ENCODE measurements at places on chromosomes 12 and 14.

DNA sequence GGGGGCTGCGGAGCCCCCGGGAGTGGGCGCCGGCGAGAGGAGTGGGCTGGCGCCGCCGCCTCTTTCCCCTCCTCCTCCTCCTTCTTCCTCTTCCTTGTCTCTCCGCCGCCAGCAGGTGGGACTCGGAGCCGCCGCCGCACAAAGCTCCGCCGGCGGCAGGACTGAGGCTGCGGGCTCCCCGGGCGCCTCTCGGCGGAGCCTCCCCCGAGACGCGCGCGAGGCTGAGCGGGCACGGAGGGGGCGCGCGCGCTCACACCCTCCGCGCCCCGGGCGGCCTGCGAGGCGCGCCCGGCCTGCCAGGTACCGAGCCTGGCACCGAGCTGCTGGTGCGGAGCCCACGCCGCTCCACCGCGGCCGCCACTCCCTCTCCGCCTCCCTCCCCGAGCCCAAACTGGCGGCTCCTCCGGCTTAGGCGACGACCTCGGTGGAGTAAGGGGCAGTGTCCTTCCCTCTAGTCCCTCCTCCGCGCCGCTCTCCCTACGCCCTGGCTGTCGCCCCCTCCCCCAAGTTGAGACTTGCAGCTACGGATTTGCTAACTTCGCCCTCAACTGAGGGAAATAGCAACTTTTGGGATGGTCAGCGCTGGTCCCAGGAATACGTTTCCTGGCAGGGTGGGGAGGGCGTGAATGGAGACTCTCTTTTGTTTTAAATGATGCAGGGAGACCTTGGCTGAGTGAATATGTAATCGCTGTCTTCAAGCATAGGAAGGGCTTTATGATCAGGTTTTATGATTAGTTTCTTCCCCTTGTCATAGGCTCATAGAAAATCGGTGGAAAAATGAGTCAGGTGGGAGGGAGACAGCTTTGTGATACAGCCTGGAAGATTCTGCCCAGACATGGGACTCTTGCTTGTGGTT lies 199.5 kb upstream of the CAND1 start:
- DNase-seq, result no peak

DNA sequence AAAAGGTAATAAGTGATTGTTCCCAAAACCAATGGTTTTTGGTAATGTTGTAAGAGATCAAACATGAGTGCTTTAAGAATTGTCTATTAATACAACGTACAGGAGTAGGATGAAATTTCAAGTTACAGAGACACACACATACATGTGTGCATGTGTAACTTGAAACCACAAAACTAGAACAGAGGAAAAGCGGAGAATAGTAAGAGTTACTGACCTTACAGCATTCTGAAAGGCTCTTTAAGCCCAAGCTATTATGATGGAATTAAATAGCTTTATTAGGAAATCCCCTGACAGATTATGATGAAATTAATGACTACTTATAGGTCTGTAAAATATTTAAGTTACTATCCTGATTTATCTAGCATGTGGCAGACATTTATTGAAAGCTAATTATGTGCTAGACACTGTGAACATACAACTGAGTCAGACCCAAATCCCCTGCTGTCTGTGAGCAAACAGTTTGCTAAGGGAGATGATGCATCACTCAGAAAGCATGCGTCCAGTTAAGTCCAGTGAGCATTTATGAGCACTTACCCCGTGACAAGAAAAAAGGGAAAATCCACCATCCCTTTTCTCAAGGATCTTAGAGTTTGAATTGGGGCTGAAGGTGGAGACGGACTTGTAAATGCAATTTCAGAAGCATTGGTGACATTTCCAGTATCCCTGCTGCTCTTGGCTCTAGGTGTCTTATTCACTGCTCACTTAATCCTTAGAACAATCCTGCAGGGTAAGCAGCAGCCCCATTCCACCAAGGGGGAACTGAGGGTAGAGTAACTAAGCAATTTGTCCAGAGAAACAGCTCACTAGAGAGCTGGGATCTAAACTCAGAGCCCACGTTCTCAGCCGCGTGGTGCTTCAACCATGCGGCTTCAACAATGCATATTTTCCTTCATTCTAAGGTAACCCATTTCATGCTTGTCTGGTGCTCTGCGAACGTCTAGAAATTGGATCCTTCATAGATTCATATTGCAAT lies 117.4 kb downstream of the EML1 start:
- no peak for DNase-seq

GRCh38 chr12:32305163-32305562 lies 94.2 kb upstream of the FGD4 start:
- no peak for DNase-seq

DNA sequence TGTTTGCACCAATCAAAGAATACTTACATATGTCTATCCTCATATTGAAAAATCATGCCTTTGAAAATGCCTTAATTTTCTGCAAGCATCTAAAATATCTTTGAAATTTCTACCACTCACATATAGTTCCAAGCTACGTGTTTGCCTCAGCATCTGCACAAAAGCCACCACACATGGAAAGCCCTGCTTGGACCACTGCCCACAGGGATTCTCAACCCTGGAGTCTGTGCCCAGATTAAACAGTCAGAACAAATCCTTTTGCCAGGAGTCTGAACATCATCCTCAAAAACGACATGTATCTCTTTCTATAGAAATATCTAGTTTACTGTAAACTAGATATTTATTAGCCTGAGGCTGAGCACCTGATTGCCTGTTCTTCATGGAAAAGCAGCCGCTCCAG lies 32.6 kb downstream of the ARMH4 start:
- no peak for DNase-seq

GRCh38 chr12:89542236-89542635 lies 16.4 kb upstream of the POC1B start:
- DNase-seq, result no peak

All from activated CD4-positive, CD25-positive, alpha-beta regulatory T cell treated with anti-CD3 and anti-CD28 coated beads, Interleukin-2, amount 50 U/mL, for 16 hours (primary cell).